ENCODE measurements at places on chromosomes 6 and 20.

GRCh38 chr6:139977887-139978332, 603.5 kb upstream of the CITED2 start:
- DNase-seq = no peak

GRCh38 chr6:43331470-43331869, 22.8 kb upstream of the CRIP3 start:
- DNase-seq = no peak

- no peak for DNase-seq
These were observed 12.4 kb upstream of the MAPK13 start for GRCh38 chr6:36117658-36118549.

GRCh38 chr6:114558153-114558552, 215.3 kb upstream of the HS3ST5 start:
- no peak for DNase-seq

DNA sequence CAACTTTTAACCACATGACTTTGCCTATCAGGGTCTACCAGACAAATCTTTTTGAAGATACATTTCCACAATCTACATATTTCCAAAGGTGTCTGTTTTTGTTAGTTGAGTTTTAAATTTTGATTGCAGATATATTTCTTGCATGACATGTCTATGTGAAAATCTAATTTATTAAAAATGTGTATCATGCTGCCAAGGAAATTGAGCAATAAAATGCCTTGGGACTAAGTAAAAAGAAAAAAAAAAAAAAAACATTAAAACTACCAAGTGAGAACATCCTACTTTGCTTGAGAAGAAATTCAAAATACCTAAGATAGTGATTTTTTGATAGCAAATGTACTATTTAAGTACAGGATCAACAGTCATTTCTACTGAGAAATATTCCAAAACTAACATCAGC, 17.7 kb downstream of the SLC17A5 start:
- DNase-seq = no peak

DNA sequence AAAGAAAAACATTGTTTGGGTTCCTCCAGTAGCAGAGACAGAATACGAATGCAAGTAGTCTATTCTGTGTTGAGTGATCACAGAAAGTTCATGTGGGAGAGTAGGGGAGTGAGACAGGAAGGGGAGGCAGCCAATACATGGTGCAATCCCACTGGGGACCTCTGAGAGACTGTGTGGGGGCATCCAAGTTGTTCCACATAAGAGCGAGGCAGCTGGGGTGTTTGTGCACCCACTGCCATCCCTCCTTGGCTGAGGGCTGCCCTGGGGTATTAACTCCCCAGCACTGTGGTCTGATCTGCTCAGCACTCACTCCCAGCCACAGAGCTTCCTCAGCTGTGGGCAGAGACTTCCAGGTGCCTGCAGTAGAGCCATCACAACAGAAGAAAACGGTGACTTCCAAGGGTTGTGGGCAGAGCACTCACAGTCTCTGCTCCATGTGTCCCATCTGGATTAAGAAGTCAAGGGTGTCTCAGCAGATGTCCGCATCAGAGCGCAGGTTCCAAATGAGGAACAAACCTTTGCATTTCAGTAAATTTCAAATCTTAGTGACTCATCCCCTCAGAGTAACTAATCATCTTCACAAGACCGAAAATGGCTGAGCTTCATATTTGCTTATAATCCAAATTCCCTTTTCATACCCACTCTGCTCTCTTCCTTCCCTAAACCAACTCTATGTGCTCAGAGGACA, 101.9 kb upstream of the NAA20 start:
- no peak for DNase-seq

DNA sequence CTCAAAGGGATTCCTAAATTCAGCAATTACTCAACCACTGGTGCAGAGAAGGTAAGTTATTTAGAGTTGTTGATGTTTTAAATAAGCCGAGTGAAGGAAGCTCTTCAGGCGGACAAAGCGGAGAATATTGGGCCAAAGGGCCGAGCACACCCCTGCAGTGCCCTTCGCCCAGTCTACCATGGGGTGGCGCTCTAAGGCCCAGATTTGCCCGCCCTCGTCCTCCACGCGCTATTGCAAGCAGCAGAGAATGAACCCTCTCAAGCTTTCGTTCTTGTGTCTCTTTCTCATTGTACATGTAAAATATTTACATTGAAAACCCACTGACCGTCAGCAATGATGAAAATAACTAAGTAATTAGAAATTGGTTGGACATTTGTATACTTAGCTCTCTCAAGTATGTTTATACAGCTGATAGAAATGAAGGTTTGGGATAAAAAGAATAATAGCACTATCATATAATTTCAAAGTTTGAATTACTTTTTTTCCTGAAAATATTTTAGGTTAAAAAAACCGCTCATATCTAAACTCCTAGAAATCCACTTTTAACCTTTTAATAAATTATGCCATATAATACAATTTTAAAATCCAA, 195.0 kb upstream of the CEP162 start:
- DNase-seq = peak; percentile 85

DNA sequence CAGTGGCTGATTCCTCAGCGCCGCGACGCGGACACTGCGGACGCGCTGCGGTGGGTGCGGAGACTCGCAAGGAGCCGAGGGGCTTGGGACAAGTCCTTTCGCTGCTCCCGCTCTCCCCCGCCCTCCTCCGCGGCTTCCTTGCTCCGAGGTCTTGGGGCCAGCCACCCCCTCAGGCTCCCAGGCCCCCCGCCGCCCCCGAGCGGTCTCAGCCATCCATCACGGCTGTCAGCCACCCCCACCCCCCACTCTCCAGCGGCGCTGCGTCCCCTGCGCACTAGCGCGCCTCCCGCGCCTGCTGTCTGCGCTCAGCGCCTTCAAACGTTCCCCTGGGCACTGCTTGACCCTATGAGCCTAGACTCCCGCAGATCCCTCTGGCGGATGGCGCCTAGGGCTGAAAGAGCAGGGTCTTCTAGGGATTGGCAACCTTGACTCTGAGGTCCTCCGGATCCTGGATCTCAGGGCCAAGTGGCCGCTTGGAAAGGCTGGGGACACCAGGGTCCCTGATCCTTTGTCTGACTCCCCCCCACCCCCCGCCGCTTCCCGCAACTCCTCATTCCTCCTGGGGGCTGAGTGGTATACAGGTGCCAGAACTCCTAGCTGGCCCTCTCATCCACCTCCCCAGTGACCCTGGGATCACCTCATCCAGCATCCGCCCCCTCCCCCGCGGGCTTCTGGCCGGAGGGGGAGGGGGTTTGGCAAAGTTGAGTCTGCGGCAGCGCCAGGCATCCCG, 1.4 kb downstream of the SLC12A5 start:
- peak; percentile 25 for DNase-seq

DNA sequence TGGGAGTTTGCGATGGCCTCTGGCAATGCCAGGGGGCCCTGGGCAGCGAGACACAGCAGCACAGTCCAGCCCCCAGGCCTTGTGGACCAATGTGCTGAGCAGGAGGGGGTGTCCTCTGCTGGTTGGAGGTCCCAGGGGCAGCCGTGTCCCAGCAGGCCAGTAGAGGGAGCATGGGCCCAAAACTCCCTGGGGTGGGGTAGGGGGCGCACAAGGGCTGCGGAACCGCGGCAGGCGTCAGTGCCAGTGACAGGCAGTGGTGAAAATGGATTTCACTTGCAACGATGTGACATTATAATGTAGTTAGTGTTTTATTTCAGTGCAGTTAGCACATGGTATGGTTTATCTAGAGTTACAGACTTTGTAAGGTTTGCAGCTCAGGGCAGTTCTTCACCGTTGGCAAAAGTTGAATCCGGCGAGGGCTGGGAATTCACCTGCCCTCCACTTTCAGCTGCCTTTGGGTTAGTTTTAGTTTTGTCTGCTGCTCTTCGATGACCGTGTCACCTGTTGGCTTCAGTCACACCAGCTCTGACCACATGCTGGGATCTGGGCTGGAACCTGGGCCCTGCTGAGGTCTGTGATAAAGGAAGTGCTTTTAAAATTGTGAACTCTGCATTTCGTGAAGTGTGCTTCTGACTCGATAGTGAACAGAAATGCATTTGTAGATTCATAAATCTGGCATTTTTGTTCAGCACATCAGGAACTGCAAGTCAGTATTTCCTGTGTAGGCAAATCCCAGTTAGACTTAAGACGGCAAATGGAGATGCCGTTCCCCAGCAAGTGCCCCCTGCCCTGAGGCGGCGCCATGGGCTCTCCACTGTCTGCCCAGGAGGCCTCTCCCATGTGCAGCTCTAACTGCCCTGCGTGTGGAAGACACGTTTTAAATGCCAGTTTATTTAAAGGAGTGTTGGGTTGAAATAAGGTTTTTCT, 46.8 kb downstream of the PYGB start:
- DNase-seq = peak; percentile 70

DNA sequence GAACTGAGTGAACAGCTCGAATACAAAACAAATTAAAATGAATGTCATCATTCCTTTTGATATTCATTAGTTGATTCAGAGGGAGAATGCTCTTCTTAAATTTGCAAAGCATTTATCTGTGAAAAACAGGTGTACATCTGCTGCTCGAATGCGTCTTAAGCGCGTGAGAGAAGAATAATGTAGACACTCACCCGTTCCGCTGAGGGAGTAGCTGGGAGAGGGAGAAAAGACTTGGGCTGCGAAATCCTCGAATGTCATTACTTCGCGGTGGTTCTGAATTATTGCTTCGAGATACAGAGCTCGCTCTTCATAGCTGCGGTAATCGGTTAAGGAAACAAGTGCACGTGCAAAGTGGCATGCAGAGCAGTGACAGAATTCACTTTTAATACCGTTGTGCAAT, 43.9 kb downstream of the INSM1 start:
- no peak for DNase-seq

- no peak for DNase-seq
These were observed 22.0 kb downstream of the LYRM2 start for GRCh38 chr6:89616531-89616930.

DNA sequence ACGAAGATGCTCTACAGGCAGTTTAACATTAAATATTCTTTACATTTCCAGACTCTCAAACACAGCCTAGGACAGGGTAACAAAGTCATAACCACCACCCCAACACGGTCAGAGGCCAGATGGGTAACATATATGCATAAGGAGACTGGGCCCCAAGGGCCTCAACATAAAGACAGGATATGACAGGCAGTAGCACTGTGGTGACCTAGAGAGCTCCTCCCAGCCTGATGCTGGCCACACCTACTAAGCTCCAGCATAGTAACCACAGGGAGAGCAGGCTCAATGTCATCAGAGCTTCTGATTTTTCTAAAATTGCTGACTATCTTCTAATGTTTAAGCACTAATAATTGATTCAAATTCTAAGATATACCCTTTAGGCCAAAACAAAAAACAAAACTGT, 21.7 kb downstream of the SMLR1 start:
- no peak for DNase-seq

Data from nephron progenitor cell (in vitro differentiated cells).